ENCODE measurements at places on chromosomes 13 and 19. TPM values are rescaled to one million over a fixed set of nuclear protein-coding genes. Genes with fewer than 3 reads are reported as not detected.

C19orf38 gene
- 0.47 TPM for total RNA-seq

DNA sequence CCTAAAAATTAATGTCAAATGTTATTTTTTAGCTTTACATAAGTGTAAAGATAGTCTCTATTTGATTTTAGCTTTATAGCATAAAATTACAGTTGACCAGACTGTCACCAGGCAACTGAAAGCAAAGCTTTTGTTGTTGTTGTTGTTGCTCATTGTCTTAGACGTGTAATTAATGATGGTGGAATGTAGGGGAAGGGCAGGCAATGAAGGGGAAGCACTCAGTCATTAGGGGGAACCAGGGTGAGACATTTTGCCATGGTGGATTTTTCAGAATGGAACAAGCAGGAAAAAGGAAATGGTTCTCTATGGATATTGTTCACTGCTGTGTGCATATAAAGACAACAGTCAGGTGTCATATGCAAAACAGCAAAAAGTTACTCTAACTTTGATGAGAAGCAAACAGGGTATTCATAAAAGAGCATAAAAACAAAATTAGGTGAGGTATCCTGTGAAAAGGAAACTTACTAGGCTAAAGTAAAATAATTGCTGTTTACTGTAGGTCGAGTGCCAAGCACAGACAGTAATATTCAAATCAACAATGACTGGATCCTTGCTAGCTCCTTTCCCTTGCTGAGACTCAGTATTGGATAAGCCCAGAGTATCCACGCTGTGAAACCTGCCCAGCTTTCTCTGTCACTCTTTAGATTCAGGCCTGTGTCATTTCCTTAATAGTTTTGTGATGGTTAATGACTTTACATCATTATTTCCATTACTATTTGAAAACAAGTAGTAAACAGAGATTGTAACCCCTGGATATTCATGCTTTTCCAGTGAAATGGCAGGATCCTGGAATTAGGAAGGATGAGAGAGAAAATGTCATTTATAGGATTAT is 110.5 kb downstream of the LRCH1 start:
- H3K36me3 ChIP-seq: no peaks in the 10 kb centered on the region
- peaks cover 93% of the 10 kb centered on the region for H3K4me1 ChIP-seq
- H3K4me3 ChIP-seq: no peak overlapping the region
- DNase-seq: no peak

TLE2 gene
- total RNA-seq: 53.2 TPM

GRCh38 chr19:38618590-38619360 is at the start of gene EIF3K:
EIF3K (plus strand) TSS chr19:38619188; CDS start chr19:38619269, 81 bp downstream.
- H3K27me3 ChIP-seq: no peaks in the 10 kb centered on the region
- peak within 1 kb of the TSS; percentile 86 for H3K4me3 ChIP-seq
- peak; percentile 99 for DNase-seq
- peaks cover 36% of the 10 kb centered on the region for H3K36me3 ChIP-seq

- peak overlapping the region; percentile 2 for H3K27ac ChIP-seq
- H3K4me3 ChIP-seq: no peak overlapping the region
- H3K27me3 ChIP-seq: no peaks in the 10 kb centered on the region
- H3K4me1 ChIP-seq: peaks cover 24% of the 10 kb centered on the region
- no peak for DNase-seq
- peaks cover 9% of the 10 kb centered on the region for H3K36me3 ChIP-seq
Measured at GRCh38 chr19:7480222-7480969, 8.4 kb downstream of the PEX11G start.

SMIM24 gene
- not detected for total RNA-seq

Measured in left ventricle myocardium inferior (tissue), 1 donor.